NCI-H69 (cell line): ENCODE measurements at places on chromosomes 7 and 10.

GRCh38 chr7:82264783-82265305 is 178.7 kb downstream of the CACNA2D1 start:
- DNase-seq = peak; percentile 92

DNA sequence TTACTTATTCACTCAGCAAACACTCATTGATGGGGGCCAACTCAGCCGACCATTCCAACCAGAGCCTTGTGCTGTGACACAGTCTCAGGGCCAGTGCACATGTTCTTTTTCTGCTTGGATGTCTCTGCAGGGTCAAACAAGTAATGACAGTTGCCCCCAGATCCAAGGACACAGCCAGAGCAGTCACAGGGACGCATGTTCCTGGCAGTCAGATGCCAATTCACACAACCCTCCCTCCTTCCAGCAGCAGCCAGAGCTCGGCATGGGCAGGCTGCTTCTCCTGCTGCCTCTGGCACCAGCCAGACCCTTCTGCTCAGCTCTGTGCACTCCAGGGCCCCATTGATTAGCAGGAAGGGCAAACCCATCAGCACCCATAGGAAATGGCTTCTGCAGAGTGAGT is 20.3 kb downstream of the DRGX start:
- no peak for DNase-seq

DNA sequence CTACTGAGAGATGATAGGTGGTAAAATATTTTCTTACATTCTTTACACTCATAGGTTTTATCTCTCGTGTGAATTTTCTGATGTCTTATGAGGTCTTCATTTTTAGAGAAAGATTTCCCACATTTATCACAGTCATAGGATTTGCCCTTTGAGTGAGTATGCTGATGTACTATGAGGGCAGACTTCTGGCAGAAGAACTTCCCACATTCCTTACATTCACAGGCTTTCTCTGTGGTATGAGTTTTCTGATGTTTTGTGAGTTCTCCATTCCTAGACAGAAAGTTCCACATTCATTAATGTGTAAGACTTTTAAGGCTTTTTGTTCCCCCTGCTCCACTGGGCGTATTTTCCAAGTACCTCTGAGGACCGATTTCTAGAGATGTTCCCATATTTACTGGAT is 23.5 kb downstream of the ZNF25 start:
- no peak for DNase-seq

DNA sequence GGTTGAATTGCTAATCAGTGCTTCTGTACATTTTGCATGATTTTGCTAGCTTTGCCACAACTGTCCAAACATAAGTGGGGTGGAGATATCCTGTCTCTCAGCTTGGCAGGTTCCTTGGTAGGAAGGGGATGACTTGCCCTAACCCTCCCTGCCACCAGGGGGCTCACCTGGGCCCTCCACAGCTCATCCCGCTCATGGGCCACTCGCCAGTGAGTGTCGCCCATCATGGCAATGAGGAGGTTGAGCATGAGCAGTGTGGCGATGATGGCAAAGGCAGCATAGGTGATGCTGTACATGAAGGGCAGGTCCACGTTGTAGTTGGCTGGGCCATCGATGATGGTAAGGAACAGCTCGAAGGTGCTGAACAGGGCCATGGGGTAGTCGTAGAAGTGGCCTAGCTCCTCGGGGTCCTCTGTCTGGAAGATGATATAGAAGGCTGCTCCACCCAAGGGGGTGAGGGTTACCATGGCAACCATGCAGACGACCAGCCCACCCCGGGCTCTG is 12.2 kb downstream of the TRPV6 start:
- DNase-seq = peak; percentile 14

GRCh38 chr10:123478116-123478515 is 188.0 kb upstream of the GPR26 start:
- DNase-seq = no peak

DNA sequence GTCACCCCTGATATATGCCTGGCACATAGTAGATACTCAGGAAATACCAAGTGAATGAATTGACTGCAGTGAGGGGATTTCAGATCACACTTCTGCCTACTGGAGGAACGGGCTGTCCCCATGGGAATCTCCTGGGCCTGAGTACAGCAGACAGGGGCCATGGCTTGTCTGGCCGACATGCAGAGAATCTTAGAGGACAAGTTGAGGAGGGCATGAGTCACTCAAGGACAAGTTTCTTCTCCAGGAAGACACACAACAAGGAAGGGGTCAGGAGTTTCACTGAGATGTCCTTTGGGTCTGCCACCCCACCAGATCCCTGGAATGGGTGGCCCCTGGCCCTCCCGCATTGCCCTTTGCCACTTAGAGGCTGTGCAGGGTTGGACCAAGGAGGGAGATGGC is 20.7 kb downstream of the PLPP4 start:
- no peak for DNase-seq

DNA sequence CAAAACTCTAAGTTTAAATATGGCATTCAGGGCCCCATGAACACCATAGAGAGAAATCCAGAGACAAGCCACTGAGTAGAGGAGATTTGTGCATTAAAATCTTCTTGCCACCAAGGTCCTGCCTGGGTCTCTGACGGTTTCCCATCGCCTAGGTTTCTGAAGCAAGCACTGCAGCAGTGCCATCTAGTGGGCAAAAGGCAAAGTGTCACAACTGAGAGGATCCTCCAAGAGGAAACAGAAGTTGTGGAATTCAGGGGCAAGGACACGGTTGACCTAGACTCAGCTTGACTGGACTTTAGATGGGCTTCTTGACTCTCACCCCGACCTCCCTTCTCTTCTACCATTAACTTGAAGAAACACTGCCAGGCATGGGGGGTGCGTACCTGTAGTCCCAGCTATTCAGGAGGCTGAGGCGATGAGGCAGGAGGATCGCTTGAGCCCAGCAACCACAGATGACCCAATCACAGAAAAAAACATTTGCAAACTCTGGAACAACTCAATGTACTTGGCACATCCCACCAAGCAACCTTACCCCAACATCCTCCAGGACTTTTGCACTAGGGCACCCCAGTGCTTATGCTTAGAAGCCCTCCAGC is 604.1 kb downstream of the GALNT17 start:
- peak; percentile 75 for DNase-seq

DNA sequence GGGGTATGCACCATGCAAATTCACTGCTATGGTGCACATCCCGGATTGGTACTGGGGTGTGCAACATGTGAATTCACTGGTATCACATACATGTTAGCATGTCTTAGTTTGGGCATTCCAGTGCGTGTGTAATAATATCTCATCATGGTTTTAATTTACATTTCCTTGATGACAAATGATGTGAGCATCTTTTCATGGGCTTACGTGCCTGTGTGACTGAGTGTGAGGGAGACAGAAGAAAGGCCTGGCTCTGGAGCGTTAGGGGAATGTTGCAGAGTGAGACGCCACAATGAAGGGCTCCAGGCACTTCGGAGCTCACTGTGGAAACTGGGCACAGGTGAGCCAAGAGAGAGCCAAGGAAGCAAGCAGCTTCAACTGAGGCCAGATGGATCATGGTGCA is 162.6 kb downstream of the UBE2H start:
- no peak for DNase-seq

DNA sequence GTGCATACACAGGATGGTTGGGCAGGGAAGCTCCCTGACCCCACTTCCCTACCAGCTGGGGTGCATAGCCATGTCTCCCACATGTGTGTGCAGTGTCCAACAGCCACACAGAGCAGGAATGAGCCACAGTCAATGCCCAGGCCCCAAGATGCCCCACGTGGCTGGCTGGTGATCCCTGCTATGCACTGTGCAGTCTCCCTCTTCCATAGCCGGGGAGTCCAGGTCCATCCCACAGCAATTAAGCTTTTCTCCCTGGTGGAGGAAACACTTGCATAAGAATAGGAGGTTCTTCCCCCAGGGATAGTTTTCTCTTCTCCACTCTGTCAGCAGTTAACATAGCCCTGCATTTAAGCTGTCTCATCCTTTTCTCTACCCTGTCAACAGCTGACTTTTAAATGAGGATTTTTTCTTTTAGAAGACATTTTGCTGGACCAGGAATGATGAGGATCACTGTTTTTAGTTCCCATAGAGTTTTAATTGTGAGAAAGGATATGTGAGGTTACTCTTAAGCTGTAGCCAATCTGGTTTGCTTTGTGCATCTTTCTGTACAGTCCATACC is 396.5 kb upstream of the VWC2 start:
- DNase-seq = no peak

- DNase-seq = no peak
These were observed 400.5 kb downstream of the TFEC start for GRCh38 chr7:115630049-115630448.

- no peak for DNase-seq
These were observed 43.2 kb upstream of the PRLHR start for GRCh38 chr10:118638680-118639079.

DNA sequence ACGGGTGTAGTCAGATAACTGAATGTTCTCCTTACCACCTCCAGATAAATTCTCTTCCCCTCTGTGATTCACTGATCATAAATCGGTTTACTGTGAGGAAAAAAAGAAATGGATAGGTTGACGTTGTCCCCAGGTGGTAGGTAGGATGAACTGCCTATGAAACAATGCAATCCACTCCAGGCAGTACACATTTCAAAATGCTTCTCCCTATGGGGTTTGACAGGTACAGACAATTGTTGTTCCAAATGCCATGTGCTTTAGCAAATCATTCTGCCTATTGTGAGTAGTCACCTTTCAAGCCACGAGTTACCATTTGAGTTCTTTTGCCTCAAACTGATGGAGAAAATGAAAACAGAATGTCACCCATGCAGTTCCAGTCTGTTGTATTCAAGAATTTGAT is 21.8 kb downstream of the VIM start:
- DNase-seq = no peak

DNA sequence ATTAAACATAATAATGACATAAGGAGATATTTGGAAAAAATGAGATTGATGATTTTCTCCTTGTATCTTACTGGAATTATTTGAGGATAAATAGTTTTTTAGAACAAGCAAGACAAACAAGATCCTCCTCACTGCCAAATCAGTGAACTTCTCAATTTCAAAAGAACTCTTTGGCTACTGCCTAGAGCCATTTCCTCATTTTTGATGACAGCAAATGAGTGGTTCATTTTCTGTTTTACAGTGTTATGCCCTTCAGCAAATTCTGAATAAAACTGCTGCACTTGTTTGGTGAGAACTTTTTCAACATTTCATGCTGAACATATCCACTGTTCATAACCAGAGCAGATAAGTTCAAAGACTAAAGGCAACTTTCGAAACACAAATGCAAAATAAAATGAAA is 42.5 kb upstream of the AHR start:
- no peak for DNase-seq

DNA sequence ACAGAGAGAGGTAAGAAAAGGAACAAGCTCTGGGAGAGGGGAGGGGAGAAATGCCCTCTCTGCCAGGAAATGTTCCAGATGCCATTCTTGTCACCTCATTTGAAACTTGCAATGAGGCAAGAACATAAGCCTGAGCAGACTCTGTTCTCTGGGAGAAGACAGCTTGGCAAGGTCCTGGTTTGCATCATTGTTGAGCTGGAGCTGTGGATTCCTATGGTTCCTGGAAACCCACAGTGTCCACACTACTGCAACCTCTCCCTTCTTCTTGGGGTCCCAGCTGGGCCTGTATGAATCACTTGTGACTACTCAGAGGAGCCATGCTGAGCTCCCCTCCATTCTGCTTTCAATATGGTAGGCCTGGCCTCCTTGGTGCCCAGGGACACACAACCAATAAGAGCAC is 60.8 kb upstream of the HECTD2 start:
- DNase-seq = no peak

DNA sequence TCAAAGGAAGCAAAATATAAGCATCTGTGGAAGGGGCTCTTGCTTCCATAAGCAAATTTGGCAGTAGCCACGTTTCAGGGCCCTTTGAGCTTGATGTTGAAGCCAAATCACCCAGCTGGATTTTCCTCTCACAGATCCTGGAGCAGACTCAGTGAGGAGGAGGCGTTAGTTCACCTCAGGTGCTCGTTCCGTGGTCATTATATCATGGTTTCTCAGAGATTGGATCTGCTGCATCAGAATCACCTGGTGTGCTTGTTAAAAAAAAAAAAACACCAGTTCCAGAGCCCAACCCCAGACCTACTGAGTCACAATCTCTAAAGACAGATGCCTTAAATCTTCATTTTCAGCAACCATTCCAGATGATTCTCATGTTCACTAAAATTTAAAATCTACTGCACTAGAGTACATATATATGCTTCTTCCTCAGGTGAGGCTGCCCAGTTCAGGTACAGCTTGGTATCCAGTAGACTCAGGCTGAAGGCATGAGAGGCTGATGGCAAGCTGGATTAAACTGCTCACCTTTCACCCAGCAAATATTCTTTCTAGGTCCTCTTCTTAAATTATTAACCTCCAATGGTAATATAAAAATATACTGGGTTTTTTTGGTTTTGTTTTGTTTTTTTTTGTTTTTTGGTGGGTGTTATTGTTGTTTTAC is 24.9 kb downstream of the TFAM start:
- DNase-seq = no peak

DNA sequence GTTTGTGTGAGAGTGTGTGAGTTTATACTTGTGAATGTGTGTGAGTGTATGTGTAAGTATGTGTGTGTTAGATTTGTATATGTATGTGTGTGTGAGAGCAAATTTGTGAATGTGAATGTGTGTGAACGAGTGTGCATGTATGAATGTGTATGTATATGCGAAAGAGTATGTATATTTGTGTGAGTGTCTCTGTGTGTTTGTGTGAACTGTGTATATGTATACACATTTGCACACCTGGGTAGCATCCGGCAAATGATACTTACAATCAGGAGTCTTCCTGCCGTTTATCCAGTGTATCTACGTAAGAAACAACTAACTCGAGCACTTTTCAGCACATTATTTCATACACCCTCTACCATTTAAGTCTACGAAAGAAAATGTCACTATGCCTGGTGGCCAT is 487.4 kb downstream of the TNS3 start:
- no peak for DNase-seq

DNA sequence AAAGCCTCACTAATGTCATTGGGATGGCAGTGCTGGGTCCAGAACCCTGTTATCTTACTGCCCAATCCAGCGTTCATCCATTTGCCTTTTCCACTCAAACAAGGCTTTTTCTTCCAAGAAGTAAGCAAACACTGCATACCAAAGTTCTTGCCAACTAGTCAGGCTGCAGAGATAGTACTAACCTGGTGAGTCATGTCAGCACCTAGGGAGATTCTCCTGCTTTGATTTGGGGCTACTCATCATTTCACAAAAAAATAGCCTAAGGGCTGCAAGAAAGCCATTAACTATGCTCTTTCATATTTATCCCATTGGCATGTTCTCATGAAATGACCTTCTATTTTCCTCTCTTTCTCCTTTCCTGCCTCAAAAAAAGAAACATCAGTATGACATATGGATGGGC is 142.6 kb downstream of the TWIST1 start:
- DNase-seq = peak; percentile 74

GRCh38 chr10:87030912-87031635 is 11.0 kb downstream of the FAM25A start:
- DNase-seq = no peak

DNA sequence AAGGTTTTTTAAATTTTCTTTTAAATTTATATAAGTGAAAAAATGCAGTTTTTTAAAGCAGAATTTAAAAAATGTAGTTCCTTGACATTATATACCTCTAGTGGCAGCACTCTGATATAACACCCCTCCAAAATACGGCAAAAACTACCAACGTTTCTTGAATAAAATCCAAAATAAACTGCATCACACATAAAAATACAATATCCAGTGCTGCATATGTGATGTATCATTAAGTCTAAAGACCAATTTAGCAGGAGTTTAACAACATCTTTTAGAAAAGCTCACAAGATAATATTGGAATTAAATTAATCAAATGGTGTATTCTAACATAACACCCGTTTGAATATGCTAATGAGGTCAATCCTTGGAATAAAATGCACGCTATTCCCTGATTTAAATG is 1.4 kb downstream of the TCERG1L start:
- DNase-seq = peak; percentile 6

GRCh38 chr10:108862676-108863350 is 1060.5 kb downstream of the XPNPEP1 start:
- no peak for DNase-seq

GRCh38 chr7:36192053-36192824 is 39.2 kb downstream of the EEPD1 start:
- no peak for DNase-seq
